Fibroblast of villous mesenchyme (primary cell): ENCODE measurements at places on chromosomes 1 and 21. TPM values are rescaled to one million over a fixed set of nuclear protein-coding genes. Genes with fewer than 3 reads are reported as not detected.

The CELA3A gene
- total RNA-seq: not detected in 2 replicates

DNA sequence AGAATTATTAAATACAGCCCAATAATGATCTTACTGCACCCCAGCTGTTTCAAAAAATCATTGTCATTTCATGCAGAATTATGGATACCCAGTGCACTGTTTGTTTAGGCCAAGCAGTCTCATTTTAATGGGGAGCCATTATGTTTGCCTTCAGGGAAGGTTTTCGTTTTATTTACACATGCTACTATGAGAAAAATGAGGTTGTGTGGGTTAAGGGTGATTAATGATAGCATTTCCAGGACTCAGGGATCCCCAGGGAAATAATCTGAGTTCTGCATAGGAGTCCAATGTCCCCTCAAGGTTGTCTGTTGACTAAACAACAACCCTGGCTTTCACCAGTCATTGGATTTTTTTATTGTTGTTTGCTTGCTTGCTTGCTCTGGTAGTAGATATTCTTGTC is 71.0 kb upstream of the ZP4 start:
- no peak for DNase-seq

GRCh38 chr1:153441238-153441755 is 19.2 kb downstream of the S100A7 start:
- no peak for DNase-seq

DNA sequence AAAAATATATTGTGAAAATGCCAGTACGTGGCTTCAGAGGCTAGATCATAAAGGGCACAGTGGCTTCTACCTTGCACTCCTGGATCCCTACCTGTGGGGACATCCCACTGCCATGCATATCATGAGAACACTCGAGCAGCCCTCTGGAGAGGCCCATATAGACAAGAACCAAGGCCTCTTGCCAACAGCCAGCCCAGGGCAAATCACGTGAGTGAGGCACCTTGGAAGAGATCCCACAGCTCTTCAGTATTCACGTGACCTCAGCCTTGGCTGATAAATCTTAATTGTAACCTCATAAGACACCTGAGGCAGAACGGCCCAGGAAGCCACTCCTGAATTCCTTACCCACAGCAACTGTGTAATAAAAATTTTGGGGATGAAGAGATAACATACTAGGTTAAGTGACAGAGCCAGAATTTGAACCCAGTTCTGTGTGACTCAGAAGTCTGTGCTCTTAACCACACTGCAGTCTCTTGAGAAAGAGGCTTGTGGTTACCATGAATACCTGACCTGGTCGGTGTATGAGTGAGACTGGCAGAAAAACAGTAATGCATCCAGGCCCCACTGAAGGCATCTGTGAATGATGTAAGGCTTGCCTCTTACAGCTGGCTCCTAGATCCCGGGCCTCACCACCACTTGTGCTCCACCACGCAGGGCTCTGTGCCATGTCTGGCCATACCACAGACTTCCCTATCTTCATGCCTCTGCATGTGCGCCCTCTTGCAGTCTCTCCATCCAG is 6.9 kb upstream of the A3GALT2 start:
- DNase-seq: peak; percentile 98

The GJC2 gene
- 2.6 and 3.9 TPM in 2 replicates for total RNA-seq

GRCh38 chr1:209428241-209428921 is 155.1 kb upstream of the CAMK1G start:
- no peak for DNase-seq
